ENCODE measurements at places on chromosomes 7 and 10.

- DNase-seq = no peak
These were observed 12.7 kb upstream of the PAPSS2 start for GRCh38 chr10:87646935-87647334.

GRCh38 chr7:151276666-151277590, 28.4 kb upstream of the SMARCD3 start:
- DNase-seq = peak; percentile 85

DNA sequence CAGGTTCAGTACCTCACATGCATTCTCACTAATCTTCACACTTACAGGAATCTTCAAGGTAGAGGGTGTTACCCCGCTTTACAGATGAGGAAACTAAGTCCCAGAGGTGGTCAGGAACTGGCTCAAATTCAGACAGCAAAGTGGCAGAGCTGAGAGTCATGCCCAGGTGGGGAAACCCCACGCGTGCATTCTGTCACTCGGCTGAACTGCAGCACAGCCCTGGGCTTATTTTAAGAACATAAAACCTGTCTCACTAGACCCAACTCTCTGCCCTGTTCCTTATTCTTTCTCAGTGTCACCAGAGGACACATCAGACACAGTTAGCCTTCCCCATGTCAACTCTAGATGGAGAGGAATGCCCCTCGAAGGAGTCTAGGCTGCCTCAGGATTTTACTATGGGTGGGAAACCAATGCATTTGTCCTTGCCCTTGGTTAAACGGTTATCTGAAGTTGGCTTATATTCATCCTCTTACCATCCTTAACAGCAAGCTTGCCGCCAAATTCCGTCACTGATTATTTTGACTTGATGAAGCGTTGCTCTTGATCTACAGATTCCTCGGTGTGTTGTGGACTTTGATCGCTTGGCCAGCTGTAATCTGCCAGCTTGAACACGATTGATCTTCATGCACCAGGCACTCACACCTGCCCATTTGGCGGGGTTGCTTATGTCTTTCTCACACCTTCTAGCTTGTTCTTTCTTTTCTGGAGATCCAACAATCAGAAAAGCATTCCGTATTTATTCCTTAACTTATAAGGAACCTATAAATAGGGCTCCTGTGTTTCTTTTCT, 627.9 kb downstream of the SDK1 start:
- DNase-seq = no peak

GRCh38 chr10:78871796-78872195, 197.0 kb upstream of the ZMIZ1 start:
- no peak for DNase-seq

GRCh38 chr10:9999627-10000026, 1018.0 kb upstream of the CELF2 start:
- no peak for DNase-seq

DNA sequence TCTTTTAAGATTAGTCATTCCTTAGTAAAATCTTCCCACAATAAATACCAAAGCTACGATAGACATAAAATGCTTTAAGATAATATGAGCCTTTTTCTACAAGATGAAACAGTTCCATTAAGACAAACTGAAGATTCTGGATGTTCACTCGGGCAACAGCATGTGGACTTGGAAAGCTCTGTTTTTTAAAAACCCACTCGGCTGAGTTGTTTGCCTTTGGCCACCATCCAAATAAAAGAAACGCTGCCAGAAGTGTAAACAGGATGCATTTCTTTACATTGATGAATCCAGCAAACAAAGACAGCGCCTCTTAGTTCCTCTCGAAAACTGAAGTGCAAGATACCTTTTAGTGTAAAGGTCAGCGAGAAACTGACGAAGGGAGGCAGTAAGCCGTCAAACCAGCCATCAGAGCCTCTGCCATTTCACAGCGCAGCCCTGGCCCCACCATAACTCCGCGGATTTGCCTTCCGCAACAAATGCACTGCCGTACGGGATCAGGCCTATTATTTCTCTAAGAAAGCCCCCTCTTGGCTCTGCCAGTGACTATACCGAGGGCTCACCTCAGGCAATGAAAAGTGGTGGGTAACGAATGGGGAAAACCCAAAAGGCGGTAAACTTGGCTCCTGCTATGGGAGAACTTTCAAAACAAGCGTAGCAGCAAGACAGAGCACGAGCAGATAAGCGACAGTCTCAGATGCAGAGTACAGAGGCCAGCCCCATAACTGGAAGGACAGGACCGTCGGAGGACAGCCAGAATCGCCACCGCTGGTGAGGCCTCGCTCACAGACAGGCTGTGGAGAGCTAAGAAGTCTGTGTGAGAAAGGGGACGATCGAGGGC, 41.4 kb downstream of the GNA12 start:
- peak; percentile 27 for DNase-seq

DNA sequence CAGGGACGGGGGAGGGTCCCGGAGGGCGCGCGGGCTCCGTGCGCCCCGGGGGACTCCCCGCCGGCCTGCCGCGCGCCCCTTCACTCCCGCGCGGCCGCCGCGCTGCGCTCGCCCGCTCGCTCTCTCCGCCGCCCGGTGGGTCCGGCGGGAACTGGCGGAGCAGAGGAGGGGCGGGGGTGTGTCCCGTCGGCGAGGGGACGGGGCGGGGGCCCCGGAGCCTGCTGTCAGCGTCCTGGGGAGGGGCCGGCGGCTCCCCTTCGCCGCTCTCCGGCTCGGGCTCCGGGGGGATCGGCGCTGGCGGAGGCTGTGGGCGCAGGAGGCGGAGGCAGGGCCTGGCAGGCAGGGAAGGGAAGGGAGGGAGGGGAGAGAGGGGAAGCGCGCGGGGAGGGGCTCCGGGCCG, at the start of gene SH3PXD2A:
TSS of gene SH3PXD2A (minus strand) at position 153 of the 400 bp plus-strand sequence. CDS start 310 bp downstream, outside the sequence.
- no peak for DNase-seq

GRCh38 chr10:127424594-127425264, 124.4 kb upstream of the NPS start:
- DNase-seq = no peak

DNA sequence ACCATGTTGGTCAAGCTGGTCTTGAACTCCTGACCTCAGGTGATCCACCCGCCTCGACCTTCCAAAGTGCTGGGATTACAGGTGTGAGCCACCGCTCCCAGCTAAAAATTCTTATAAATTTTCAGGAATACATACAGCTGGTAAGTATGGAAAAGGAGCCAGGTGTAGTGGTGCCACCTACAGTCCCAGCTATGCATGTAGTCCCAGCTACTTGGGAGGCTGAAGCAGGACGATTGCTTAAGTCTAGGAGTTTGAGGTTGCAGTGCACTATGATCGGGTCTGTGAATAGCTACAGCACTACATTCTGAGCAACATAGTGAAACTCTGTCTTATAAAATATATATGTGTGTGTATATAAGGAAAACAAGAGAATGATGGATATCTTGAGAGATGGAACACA, 19.0 kb downstream of the LDB1 start:
- no peak for DNase-seq

All from retina (tissue), 1 donor.